ENCODE measurements at places on chromosomes 3 and 15.

GRCh38 chr15:51155016-51155580, 60.4 kb upstream of the TNFAIP8L3 start:
- DNase-seq = no peak

DNA sequence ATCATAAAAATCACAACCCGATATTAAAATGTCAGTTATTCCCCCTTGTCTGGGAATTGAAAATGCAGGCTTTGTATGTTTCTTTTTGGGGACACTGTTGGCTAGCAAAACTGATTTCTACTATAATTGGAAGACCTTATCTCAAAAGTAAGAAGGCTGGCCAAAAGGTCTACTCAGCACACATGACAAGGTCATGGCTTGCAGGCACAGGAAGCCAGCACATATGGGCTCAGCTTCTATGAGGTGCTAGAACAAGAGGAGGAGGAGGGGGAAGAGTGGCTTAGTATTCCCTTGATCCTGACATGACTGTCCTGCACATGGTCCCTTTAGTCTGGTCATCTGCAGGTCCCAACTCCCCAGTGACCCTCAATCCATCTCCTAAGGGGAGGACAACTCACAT, 681.2 kb downstream of the SQOR start:
- no peak for DNase-seq

GRCh38 chr3:101725194-101725889, 928 bp downstream of the CEP97 start:
- no peak for DNase-seq

GRCh38 chr15:60001610-60002527, 2.2 kb upstream of the FOXB1 start:
- DNase-seq = no peak

DNA sequence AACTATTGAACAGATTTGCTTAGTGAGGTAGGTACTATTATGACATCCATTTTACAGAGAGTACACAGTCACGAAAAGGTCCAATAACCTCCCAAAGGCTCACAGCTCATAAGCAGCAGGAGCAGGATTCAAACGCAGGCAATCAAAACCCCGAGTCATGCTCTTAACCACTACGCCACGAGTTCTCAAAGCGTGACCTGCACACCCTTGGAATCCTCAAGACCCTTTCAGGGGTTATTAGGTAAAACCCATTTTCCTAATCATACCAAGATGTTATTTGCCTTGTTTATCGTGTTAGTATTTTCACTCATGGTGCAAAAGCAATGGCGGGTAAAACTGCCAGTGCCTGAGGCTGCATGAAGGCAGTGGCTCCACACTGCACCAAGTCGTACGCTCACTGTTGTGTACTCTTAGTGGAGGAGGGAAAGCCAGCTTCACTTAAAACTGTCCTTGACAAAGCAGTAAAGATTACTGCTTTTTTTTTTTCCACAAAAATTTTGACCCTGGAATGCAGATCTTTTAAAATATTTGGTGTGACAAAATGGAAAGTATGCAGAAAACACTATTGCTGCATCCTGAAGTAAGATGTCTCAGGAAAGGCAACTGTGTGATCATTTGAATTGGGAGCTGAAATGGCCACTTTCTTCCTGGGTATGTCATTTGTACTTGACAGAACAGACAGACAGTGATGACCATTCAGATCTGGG, 96.1 kb downstream of the IGF2BP2 start:
- no peak for DNase-seq

GRCh38 chr3:119747357-119747756, 34.5 kb upstream of the NR1I2 start:
- DNase-seq = no peak

DNA sequence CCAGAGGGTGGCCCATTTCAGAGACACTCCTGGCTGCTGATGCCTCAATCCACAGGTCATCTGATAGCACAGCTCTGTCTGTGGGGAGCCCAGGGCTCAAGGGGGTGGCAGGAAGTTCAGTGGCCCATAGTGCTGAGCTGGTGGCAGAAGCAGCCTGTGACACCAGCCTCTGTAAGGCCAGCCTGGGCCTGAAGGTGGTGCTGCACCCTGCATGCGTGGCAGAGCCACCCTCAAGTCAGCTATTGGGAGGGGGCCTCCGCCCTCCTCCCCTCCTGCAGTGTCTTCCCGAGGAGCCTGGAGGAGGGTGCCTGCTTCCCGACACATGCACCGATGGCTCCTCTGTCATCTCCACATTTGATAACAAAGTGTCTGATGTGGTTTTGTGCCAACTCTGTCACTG, 3.0 kb downstream of the PLA1A start:
- peak; percentile 27 for DNase-seq

GRCh38 chr15:74632601-74633000, 17.0 kb downstream of the CLK3 start:
- DNase-seq = no peak

GRCh38 chr3:127870156-127870555, 44.9 kb upstream of the KBTBD12 start:
- DNase-seq = no peak

GRCh38 chr3:55165704-55166405, 238.0 kb upstream of the LRTM1 start:
- DNase-seq = no peak

GRCh38 chr3:195226900-195227447, 44.0 kb downstream of the XXYLT1 start:
- DNase-seq = no peak

DNA sequence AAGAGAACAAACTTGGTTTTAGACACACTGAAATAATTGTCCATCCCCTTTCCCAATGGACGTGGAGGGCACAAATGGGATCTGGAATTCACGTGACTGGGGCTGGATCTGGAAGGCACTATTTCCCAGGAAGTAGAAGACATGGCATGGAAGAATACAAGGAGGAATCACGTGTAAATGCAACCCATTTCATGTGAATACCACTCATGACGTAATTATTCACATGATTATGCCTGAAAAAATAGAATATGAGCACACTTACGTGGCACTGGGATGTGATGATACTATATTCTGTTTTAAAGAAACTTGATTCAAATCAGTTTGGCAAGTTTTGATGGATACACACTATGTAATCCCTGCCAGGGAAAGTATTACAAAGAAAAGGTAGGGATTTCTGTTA, 477.3 kb downstream of the GABRG3 start:
- DNase-seq = no peak

- DNase-seq = no peak
Measured at GRCh38 chr3:194184265-194184751, 48.4 kb downstream of the HES1 start.

DNA sequence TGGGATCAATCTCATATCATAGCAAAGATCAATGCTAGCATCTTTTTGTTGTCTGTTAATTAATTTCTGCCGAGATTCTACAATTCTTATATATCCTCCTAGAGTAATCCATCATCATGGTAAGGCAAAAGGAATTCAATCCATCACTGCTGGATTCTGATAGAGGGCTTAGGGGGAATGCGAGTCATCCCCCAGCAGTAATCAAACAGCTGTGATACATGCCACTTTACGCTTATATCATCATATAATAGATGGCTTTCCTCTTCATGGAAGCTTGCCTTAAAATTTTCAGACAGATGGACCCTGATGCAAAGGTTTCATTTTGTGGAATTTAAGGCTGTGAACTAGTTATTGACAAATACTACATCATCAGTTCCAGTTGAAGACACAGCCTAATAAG, 645.9 kb downstream of the CADM2 start:
- DNase-seq = no peak

DNA sequence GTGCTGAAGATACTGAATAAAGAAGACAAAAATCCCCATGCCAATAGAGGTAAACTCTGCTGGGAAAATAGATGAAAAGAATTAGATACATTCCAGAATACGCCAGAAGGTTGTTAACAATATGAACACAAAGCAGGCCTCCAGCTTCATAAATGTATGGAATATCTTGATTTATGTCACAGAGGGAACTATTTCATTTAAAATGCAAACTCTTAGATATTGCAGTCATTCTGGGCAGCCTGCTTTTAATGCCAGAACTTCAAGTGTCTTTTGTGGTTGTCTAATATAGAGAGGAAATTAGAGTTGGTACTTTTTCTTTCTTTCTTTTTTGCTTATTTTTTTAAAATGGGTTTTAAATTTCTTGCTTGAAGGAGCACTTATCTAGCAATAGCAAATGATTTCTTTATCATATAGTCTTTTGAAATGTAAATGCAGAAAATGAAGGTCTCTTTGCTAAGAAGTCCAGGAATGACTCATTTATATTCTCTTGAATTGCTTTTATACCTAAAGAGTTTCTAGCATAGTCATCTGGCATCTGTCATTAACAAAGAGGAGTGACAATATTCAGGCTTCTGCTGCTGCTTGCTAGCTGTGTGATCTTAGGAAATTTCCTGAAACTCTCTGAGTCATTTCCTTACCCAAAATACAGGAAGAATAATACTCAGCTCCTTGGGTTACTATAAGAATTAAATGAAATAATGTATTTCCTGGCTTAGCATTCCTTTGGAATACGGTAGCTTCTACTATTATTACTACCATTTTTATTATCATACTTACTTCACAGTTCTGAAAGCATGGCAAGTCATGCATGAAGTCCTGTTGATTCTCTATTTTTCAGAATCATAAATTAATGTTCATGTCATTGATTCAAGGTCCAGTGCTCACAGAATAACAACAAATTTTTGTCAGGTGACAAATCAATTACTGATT, 527.6 kb downstream of the DIPK2A start:
- DNase-seq = no peak

- no peak for DNase-seq
Measured at GRCh38 chr15:77178411-77178810, 107.5 kb upstream of the TSPAN3 start.

Data from T-helper 2 cell treated with Interferon-gamma antibody and Interleukin-4, amounts not matched to agents 5 μg/mL and 100 μg/mL, for 36 hours (primary cell).